ENCODE measurements at places on chromosomes 6 and 20.

DNA sequence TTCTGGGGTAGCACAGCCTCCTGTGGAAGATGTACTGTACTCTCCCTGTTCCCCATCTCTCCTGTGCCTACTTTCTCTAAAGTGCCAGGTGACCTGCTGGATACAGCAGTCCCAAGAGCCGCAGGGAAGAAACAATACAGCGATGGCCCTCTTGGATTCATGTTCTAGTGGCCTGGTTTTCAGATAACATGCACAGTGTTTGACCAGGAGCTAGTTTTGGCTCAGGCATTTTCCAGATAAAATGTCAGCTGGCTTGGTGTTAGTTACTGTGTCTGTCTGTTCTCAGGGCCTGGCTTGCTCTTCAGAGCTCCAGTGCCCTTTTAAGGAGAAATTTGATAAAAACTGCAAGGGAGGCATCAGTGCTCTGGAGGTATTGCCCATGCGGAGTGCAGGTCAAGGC, 41.3 kb downstream of the GABRR2 start:
- no peak for DNase-seq

DNA sequence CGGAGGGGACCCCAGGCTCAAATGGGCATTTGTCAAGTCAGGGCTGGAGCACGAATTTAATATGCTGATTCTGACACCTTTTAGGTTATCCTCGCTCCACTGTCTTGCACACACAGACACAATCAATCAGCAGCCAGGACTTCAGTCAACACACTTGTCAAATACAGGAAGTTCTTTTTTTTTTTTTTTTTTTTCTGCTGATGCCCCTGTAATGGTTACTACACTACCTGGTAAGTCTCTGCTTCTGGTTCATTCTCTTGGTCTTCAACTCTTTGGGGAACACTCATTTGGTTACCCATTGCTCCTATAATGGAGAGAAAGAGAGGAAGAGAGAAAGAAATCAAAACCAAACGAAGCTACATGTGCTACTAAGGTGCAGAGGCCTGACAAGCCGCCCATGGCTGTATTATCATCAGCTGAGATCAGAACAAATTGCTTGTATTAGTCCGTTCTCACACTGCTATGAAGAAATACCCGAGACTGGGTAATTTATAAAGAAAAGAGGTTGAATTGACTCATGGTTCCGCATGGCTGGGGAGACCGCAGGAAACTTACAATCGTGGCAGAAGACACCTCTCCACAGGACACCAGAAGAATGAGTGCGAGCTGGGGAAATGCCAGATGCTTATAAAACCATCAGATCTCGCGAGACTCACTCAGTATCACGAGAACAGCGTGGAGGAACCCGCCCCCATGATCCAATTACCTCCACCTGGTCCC, 11.8 kb downstream of the BCAS1 start:
- no peak for DNase-seq

GRCh38 chr6:160756871-160757270, 54.8 kb downstream of the PLG start:
- DNase-seq, result no peak

DNA sequence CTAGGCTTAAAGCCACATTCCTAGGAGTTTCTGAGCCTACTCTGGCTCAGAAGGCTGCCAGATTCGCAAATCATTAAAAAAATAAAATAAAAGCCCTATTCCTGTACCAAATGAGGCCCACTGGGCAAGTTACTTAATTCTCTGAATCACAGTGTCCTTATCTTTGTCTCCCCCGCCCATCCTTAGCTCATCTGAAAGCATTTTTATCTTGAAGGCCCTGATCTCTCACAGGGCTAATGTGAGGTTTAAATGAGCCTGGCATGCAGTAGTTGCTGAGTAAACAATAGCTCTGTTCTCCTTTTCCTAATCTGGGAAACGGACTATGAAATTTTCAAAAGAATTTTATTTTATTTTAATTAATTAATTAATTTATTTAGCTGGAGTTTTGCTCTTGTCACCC, 2.1 kb upstream of the ZBTB12 start:
- no peak for DNase-seq

DNA sequence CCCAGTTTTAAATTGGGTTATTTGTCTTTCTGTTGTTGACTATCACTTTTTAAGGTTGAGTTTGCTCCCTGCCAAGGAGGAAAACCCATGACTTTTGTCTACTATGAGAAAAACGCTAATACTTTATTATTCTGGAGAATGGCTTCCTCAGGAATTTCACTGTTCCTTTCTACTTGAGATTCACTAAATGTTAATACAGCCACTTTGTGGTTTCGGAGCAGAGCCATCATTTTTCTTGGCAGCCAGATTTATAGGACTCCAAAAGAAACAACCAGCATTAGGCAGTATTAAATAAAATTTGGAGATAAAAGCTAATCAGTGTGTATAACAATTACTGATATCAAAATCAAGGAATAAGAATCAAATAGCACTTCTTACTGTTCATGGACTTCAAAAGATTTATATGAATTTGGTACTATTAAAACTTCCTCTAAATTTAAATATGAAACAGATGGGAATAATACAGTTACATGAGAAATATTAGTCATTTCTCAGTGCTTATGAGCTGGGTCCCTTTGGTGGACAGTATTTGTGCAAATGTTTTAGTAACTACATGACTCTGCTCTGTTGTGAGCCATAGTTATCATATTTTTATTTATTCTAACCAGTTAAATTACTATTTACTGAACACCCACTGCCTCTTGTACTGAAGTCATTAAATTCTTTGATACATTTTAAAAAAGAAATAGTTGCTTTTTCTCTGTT, 64.1 kb upstream of the FBXO30 start:
- DNase-seq, result no peak

GRCh38 chr6:84508334-84508733, 256.1 kb downstream of the TBX18 start:
- DNase-seq, result no peak

DNA sequence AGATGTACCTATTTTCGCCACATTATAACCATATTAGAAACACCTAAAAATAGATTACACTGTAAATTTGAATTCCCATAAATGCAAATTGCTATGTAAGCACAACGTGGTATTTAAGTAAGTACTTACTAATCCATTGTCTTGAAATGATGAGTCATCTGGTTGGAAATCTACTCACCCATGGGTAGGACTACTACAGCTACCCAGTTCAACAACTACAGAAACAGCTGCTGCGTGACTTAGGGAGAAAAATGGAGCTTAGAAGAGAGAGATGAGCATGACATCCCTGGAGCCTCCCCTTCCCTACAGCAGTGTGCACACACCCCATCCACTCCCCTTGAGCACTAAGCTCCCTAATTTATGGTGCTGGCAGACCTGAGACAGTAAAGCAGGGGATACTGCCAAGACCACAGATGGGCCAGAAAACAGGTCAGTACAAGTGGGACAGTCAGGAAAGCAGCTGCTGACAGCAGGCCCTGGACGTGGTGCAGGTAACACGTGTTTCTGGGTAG, 26.9 kb downstream of the RRAGD start:
- no peak for DNase-seq

DNA sequence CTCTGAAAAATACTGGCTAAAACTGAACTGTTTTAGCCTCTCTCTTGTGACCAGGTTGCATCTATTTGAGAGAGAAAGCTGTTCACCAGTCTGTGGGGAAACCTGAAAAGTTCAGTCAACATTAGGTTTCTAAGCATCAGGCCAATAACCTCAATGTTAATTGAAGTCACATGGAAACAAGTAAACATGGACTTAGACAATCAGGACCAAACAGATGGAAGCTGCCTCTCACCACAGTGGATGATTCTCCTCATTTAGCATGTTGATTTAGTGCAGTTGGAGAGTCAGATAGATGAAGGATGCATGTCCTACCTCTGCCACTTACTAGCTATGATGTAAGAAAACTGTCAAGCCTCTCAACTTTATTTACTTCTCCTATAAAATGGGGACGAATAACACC, 18.2 kb downstream of the SCGN start:
- no peak for DNase-seq
